ENCODE measurements at places on chromosomes 3 and 15.

GRCh38 chr3:183172051-183172639 lies 9.6 kb upstream of the LAMP3 start:
- no peak for DNase-seq

GRCh38 chr3:83034806-83035703 lies 1273.6 kb upstream of the GBE1 start:
- no peak for DNase-seq

GRCh38 chr15:56913241-56913640 lies 5.2 kb upstream of the TCF12 start:
- no peak for DNase-seq

GRCh38 chr3:137131081-137131480 lies 173.3 kb downstream of the IL20RB start:
- DNase-seq, result no peak

GRCh38 chr3:193656445-193656844 lies 63.4 kb downstream of the OPA1 start:
- no peak for DNase-seq

- DNase-seq, result no peak
These were observed 42.3 kb upstream of the ZNF280D start for GRCh38 chr15:56775641-56776040.

DNA sequence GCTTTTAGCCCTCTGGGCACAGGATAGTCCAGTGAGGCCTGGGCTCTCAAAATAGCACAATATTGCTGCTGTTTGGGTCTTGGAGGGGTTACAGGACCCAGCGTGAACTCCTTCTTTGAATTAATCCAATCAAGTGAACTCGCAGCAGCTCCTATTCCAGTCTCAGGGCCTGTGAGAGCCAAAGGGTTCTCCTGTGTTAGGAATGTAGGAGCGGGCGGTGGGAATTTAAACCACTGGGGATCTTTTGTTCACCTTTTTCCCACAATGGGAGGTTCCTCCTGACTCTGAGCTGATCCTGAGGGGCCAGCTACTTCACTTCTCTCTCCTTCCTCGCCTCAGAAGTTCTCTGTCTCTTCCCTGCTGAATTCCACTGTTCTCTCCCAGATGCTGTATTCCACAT lies 504.0 kb downstream of the UNC13C start:
- DNase-seq, result no peak

GRCh38 chr15:62758126-62758951 lies 284.2 kb upstream of the TPM1 start:
- DNase-seq, result peak; percentile 71

DNA sequence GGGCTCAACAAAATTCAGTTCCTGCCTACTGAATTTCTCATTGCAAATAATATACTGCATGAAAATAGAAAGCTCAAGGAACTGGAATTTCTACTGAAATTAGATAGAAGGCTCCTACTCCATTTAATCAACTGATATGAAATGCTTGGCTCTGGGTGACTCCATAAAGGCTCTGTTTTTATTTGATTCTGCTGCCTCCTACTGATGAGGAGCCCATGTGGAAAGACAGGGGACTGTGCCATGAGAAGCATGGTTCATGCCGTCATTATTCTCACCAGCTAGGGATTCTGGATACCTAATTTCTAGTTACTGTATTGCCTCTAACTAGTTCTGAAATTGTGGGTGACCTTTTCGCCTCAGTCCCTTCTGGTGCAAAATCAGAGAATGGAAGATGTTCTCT lies 366.2 kb upstream of the DPH6 start:
- peak; percentile 8 for DNase-seq

GRCh38 chr3:139100821-139101220 lies 56.1 kb upstream of the PRR23C start:
- no peak for DNase-seq

DNA sequence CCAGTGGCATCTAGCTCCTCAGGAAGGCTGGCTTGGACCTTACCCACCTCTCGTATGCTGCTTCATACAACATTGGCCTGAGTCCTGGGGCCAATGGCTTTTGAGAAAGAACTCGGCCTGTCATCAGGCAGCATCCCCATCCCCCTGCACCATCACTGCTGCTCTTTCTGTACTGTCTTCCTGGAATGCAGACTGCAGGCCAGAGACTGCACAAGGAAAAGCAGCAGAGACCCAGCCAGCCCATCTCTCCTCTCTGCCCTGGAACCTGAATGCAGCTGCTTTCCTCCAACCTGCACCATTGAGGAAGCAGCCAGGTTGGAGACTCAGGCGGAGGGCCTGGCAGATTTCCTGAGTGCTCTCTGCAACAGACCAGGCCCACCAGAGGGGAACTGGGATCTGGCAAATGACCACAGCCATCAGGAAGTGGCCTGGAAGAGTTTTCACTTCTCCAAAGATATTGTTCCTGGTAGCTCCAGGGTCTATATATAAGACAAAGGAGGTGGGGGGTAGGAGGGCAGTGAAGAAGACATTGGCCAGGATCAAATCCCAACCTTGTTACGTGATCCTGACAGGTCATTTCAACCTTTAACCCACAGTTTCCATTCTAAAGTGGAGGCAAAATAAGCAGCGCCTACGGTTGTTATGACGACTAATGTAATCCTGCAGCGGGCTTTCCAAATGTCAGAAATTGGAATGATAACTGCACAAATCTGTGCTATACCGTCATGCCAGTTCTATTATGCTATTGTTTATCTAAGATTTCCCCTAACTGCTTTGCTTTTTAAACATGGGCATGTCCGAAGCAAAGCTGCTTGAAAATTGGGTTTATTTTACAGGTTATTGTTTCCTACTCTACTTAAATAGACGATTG lies 24.4 kb upstream of the RAB7A start:
- DNase-seq, result no peak

DNA sequence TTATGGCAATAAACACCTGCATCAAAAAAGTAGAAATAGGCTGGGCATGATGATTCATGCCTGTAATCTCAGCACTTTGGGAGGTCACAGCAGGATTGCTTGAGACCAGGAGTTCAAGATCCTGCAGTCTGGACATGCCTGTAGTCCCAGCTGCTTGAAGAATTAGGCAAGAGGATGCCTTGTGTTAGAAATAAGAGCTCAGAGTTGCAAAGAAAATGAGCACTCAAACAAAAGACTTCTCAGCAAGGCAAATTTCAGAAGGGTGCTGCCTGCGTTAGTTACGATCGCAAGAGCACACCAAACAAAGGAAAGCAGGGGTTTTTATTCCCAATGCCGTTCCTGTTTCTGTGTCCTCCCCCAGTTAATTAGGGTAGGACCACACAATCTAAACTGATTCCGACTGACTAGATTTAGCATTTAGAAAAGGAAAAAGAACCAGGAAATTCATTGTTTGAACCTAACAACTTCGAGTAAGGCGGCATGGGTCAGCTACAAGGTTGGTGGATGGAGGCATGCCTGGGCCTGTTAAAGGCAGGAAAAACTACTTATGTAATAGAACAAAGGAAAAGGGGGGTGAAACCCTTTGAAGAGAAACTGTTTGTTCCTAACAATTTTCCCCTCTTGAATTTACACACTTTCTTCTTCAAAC lies 55.5 kb downstream of the DLG1 start:
- DNase-seq, result no peak

DNA sequence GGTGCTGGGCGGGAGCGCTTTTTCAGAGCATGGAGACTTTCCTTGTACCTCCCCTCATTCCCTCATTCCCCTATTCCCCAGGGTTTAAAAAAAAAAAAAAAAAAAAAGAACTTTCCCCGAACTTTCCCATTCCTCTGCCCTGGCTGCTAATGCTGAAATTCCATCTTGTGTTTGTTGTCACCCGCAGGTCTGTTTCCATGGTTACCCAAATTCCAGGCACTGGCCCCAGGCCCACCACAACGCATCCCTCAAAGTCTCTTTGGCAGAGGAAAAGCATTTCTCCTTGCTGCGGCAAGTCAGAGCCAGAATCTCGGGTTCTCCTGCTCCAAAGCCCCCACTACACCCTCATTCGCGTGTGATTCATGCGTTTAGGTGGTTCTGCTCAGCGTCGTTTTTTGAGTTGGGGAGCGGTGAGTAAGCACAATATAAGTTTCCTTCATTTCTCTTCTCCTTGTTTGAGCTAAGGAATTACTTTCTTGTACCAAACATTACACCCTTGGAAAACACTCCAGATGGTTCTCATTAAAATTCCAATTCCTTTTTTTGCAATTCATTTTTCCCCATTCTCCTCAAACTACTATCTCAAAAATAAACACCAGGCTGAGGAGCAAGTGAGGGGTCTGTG lies 21.6 kb downstream of the ANAPC13 start:
- peak; percentile 80 for DNase-seq

DNA sequence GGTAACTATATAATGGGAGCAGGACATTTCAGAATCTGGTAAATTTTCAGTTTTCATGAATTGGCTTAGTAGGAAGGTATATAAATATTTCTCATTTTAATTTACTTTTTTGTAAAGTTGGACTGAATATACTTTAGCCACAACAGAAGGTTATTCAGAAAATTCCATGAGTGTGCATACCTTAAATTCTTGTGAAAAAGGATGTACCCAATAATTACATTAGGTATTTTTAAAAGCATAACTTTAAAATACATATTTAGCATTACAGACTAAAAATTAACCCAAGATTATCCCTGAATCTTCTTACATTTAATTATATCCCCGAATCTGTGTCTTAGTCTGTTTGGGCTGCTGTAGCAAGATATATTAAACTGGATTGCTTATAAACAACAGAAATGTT lies 24.9 kb upstream of the ATP11B start:
- DNase-seq, result no peak

- DNase-seq, result no peak
These were observed 6.0 kb downstream of the PCSK6 start for GRCh38 chr15:101483462-101483861.

- no peak for DNase-seq
These were observed 275.6 kb downstream of the ZNF621 start for GRCh38 chr3:40800343-40800742.

DNA sequence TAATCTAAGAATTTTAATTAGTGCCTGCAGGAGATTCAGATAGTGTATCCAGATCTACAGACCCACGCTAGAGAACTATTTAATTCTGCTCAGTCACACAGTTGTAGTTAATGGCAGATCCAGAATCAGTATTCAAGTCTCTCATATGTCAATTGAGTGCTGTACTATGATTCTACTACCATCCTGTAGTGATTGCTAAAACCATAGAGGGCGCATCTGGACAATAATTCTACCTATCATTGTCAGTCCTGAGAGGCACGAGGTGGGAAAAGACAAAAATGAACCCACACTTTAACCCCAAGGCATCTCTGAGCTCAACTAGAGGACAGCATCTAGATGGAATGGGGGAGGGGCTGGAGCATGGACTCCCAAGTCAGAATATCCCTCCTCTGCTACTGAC lies 22.7 kb downstream of the DHX36 start:
- no peak for DNase-seq

- no peak for DNase-seq
These were observed 24.4 kb downstream of the LARP6 start for GRCh38 chr15:70829371-70830166.

DNA sequence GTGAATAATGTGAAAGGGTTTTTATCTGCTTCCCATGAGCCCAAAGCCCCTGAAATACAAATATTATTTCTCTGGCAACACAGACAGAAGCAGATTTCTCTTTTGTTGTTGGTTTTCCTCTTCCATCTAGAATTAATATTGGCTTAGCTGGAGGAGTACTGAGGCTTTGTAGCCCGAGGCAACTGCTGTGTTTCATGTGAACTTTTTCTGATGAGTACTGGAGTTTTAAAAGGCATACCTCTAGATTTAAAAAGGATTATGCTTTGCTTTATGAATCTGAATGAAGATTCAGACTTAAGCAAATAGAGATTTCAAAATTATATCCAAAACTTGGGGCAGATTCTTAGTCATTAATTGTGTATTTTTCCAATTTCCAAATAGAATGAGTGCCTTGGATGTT lies 50.9 kb downstream of the IQCH start:
- no peak for DNase-seq

GRCh38 chr3:129321887-129322286 lies 43.2 kb downstream of the HMCES start:
- no peak for DNase-seq

DNA sequence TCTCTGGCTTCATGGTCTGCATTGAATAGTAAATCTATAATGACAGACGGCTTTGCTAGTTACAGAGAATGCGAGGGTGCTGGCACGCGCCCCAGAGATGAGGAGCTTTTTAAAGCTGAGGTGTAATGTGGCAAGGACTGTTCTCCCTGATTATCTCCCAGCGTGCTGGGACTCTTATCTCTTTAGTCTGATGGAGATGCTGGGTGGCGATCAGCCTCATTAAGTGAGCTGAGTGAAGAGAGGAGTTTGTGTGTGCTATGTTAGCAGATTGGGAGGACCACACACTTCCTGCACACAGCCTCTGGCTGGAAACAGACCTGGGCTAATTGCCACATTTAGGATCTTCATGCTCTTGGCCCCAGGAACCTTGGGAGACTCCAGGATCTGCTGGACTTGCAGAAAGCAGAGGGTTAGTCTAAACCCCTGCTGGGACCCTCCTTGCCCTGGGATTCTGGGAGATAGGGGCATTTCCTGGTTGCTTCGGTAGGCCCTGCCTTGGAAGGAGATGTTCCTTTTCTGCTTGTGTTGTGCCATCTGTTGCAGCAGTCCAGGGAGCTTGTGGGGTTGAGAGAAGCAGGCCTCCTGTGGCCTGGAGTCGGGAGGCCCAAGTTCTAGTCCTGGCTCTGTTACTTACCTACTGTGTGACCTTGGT lies 15.0 kb downstream of the PDIA5 start:
- DNase-seq, result no peak

DNA sequence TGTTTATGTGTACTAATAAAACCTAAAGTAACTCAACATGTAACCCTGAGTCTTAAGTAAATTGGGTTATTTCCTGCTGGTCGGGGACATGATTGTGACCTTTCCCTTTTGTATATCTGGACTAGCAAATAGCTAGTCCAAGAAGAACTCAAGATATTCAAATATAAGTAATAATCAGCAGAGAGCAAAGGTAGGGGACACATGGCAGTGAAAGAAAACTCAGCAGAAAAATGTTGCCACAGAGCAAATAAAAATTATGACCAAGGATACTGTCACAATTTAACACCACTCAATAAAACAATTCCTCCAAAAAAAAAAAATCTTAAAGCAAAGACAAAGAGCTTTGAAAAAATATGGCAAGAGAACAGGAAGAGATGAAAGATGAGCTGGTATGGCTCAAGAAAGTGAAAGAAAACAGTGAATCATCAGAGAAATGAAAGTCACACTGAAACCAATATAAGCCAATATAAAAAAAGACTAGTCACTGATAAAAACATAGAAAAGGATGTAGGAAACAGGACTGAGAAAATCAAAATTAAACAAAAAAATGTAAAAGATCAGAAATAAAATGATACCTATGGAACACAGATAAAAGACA lies 43.4 kb downstream of the HLTF start:
- peak; percentile 19 for DNase-seq

DNA sequence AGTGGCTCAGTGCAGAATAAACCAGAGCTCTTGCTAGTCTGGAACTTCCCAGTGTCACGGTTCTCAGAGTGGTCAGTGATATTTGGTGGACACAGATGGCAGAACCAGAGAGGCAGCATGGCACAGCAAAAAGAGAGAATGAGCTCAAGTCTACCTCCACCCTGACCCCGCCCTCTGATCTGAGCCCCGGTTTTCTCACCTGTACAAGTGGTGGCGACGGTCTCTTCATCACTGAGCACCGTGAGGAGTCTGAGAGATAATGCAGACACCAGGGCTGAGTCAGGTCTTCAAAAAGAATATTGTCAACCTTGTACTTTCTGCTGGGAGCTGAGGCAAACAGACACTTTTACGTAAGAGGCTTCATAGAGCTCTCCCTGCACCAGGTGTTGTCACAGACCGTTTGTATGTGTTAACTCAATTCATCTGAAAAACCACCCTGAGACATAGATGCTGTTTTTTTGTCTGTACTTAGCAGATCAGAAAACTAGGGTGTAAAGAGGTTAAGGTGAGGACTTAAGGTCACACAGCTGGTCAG lies 13.2 kb downstream of the FGD5 start:
- no peak for DNase-seq
